ENCODE measurements at places on chromosomes 16 and 17.

DNA sequence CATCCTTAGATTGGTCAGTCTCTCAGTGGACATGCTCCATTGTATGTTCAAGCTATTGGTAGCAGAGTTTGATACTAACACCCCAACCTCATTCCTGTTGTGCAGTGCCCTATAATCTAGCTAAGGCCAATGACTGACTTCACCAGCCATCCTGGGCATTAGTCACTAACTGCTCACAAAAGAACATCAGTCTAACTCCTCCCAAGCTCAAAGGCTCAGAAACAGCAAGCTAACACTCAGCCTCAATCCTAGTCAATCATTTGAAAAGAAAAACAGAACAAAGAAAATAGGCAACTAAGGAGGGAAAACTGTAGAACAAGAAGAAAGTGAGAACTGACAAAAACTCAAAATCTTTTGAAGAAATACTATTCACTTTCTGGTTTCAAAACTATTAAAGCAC, 199.1 kb upstream of the C17orf78 start:
- DNase-seq: no peak

GRCh38 chr17:19867329-19868078, at the start of gene ULK2:
Gene ULK2 (minus strand): TSS chr17:19867936. CDS start chr17:19867417, 519 bp downstream.
- DNase-seq: peak; percentile 56

- peak; percentile 40 for DNase-seq
These were observed 38.5 kb downstream of the TBC1D16 start for GRCh38 chr17:79997011-79997660.

- DNase-seq: no peak
These were observed 79.7 kb downstream of the KSR1 start for GRCh38 chr17:27535975-27536374.

DNA sequence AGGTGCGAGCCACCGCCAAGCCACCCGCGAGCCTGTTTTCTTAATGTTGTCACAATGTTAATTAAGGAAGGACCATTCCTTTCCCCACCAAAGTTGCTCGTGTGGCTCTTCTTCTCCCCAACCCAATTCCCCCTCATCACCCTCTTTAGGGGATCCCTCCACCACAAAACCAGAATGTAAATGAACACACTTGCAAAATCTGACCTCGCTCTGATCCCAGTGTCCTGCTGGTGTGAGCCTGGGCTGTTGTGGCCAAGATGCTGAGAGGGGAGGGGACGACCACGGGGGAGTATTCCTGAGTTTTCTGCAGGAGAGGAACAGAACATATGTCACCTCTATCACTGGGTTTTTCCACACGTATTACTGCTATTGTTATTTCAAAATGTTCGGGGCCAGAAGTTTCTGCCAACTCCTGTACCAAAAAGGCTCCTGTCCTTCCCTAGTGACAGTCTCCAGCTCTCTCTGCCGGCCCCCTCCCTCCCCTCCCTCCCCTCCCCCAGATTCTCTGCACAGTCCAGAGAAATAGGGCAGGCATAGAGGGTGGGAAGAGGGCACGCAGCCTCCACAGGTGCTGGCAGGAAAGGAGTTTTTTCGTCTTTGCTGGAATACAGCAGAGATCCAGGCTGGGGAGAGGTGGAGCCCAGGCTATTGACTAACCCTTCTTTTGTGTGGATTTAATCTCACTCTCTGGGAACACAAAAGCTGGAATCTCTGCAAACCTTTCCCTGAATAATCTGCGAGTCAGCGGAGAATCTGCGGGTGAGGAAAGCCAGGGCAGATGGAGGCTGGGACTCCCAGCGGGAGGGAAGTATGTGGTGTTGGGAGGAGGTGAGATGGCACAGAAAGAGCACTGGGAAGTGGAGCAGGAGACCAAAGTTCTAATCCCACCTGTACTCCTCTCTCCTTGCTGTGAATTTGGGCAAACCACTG, 4.5 kb upstream of the CA4 start:
- no peak for DNase-seq

- no peak for DNase-seq
These were observed 7.9 kb upstream of the DNAH17 start for GRCh38 chr17:78585006-78585630.

DNA sequence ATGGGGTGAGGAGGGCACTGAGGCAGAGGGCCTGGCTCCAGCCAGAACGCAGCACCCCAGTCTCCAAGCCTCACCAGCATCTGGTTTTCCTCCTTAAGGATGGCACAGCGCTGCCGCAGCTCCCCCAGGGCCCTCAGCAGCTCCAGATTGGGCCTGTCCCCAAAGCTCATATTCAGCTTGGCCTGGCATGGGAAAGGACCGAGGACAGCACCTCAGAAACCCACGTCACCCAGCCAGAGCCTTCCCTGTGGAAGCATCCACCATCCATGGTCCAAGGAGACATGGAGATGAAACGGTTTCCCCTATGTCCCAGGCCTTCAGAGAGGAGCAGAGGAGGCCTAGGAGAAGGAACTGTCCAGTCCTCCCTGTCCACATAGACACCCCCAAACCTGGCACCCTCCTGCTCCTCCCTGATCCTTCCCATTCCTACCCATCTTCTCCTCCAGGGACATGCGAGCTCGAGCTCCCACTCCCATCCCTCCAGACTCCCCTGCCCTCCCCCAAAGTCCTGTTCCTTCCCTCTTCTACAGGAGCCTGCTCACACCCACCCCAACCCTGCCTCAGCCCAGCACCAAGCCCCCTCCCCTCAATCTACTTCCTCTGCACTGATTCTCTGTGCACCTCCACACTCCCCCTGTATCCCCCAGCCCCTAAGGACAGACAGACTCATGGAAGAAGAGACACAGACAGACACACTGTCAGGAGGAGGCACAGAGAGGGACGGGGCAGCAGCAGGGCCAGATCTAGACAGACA, 1.8 kb downstream of the TSPOAP1 start:
- DNase-seq: no peak

GRCh38 chr17:82638183-82638773, 10.0 kb downstream of the WDR45B start:
- no peak for DNase-seq

- DNase-seq: no peak
These were observed 137.5 kb upstream of the PLCG2 start for GRCh38 chr16:81641395-81642106.

- no peak for DNase-seq
These were observed 19.2 kb downstream of the CD300LB start for GRCh38 chr17:74512036-74512435.

GRCh38 chr16:48534601-48535340, 75.2 kb downstream of the N4BP1 start:
- no peak for DNase-seq

GRCh38 chr17:6421700-6422604, 13.0 kb downstream of the AIPL1 start:
- peak; percentile 59 for DNase-seq

DNA sequence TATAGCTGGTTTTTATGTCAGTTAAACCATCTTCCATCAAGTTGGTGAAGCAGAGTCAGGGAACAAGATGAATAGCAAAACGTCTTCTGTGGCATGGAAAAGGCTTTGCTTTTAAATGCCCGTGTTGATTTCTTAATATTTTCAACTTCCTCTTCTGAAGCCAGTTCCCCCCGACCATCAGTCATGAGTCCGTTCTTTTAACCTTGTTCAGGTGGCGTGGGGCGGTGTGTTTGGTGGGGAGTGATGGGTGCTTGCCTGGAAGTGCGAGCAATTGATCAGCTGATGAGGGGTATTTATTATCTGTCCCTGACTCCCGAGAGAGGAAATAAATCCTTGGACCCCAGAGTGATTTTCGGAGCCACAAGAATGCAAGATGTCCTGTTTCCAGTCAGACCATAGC, 147.1 kb downstream of the WWOX start:
- DNase-seq: no peak

DNA sequence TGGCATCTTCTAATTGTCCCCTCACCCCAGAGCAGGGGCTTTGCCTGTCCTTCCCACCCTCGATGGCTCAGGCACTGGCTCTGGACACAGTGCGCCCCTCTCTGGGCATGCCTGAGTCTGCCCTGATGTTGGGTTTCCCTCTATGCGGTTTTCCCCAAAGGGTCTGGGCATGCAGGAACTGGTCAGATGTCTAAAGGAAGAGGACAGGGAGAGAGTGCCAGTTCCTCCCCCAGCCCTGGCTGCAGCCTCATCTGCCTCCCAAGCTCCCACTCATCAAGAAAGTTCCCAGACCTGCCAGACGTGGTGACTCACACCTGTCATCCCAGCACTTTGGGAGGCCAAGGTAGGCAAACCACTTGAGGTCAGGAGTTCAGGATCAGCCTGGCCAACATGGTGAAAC, 41.3 kb upstream of the PABPN1L start:
- DNase-seq: no peak

- no peak for DNase-seq
These were observed 145.8 kb downstream of the SPACA3 start for GRCh38 chr17:33137426-33137825.

- no peak for DNase-seq
These were observed 2.1 kb upstream of the UBB start for GRCh38 chr17:16378636-16379282.

DNA sequence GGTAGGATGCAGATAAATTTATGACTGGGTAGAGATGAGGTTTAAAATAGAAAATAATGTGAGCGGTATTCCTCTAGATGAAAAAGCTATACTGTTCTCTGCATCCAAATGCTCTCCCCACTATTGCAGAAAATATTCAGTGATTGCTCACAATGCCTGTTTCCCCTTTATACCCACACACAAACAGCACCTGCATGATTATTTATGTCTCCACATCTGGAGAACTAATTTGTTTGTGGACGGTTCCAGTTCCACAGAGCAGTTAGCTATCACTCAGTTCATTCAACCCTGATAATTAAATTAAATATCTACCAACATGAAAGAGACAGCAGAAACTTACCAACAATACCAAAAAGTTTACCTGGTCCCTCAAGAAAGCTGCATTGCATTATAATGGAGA, 800.0 kb downstream of the CDH11 start:
- no peak for DNase-seq

- no peak for DNase-seq
These were observed 11.9 kb downstream of the KIF19 start for GRCh38 chr17:74337834-74338500.

- no peak for DNase-seq
These were observed 34.1 kb downstream of the TK2 start for GRCh38 chr16:66515596-66516508.

GRCh38 chr17:56125830-56126819, 27.1 kb upstream of the ANKFN1 start:
- DNase-seq: no peak

- peak; percentile 70 for DNase-seq
These were observed 37.6 kb downstream of the CTU2 start for GRCh38 chr16:88743693-88744576.

DNA sequence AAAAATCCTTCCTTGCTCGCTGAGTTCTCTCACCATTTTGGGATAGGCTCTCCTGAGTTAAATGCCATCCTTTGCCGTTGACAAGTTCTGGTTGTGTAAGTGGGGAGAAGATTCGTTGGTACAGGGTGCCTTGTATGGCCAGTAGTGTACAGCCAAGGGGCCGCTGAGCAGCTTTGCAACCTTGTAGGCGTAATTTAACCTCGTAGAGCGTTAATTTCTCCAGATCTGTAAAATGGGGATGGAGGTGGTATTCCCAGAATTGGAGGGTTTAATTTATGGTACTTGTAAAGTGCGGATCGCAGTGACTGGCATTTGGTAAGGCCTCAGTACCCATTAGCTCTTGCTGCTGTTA, 1.4 kb downstream of the ARSG start:
- no peak for DNase-seq

GRCh38 chr17:2852221-2852620, 56.0 kb downstream of the RAP1GAP2 start:
- no peak for DNase-seq

- no peak for DNase-seq
These were observed 26.0 kb downstream of the TK2 start for GRCh38 chr16:66523861-66524354.

- DNase-seq: no peak
These were observed 43.7 kb downstream of the COTL1 start for GRCh38 chr16:84574191-84574590.

- DNase-seq: no peak
These were observed 14.8 kb downstream of the PLD6 start for GRCh38 chr17:17191346-17191792.

DNA sequence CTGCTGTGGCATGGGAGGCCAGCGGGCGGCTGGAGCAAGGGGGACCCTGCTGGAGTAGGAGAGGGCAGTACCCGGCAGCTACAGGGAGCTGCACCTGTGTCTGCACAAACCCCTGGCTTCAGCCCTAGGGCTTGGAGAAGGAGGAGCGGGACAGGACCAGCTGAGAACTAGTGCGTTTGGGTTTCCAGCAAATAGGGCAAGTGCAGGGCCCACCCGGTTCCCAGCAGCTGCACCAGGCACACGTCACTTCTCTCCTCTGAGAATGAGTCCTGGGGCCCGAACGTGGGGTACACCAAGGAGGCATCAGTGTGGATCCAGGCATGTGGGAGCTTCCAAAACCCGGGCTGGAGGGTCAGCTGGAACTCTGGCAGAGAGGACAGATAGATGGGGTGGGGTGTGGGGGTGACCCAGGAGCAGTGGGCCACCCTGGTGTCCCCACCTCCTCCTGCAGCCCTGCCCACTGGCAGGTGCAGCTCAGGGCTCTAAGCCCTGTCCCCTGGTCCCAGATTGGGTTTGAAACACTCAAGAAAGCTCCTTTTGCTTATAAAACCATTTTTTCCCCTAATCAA, 5.6 kb downstream of the C16orf89 start:
- DNase-seq: no peak

DNA sequence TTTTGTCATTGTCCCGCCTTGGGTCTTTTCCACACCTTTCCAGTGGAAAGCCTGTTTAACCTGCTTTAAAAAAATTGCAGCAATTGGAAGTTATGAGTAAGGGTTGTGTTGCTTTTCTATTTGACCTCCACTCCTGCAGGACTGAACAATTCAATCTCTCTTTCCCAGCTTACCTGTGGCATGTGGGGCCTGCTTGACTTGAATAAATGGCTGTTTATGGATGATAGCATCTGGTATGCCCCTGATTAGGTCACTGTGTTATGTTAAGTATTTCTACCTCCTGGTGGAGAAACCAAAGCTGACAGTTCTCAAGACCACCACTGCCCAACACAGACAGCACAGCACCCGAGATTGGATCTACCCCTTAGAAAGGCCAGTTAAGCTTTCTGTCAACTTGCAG, 64.8 kb upstream of the NOG start:
- no peak for DNase-seq

GRCh38 chr17:21140911-21141310, 14.1 kb downstream of the DHRS7B start:
- DNase-seq: no peak

All from stimulated activated CD4-positive, alpha-beta T cell treated with anti-CD3 and anti-CD28 coated beads, Interleukin-4, amount 100 ng/mL, for 4 hours (primary cell).